Esophagus squamous epithelium (tissue), 5 donors: ENCODE measurements at places on chromosomes 6 and 20.

DNA sequence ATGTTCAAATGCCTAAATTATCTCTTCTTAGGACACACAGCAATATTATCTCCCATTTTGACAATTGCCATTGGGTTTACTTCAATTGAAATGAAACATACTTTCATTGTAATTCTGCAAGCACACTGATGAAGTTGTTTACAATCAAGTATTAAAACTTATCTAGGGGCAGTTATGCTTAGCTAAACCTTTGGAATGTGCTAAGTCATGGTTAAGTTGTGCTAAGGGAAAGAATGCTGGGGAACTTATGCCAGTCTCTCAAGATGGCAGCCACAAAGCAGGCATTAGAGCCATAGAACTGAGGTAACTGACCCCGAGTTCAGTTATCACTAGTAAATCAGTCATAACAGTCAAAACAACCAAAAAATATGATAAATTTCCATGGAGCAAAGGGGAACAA is 59.1 kb upstream of the NT5E start:
- no peak for DNase-seq

GRCh38 chr6:14701946-14702345 is 543.9 kb upstream of the JARID2 start:
- no peak for DNase-seq

DNA sequence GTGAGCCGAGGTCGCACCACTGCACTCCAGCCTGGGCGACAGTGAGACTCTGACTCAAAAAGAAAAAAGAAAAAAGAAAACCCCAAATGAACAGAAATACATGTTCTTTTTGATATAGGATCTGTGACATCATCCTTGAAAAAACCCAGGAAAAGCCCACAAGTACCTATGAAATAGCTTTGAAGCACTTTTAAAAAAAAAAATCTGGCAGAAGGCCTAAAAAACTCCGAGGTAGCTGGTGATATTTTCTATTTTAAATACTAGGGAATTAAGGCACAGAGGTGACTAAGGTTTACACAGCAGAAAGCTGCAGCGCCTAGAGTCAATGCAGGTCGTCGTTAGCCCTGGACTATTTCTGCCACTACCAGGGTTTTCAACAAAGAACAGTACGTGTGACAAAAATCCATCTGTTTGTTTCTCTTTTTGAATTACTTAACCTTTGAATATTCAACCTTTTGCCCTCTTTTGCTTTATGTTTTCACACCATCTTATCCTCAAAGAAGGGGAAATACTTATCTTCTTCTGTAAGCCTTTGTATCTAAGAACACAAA is 39.4 kb upstream of the EEF1A1 start:
- DNase-seq: no peak

GRCh38 chr6:25583099-25583498 is 68.9 kb upstream of the SCGN start:
- no peak for DNase-seq
